Left forelimb (tissue), 1 donor: ENCODE measurements at places on chromosomes 12 and 14.

GRCh38 chr14:54866588-54866987 lies 36.0 kb downstream of the GCH1 start:
- DNase-seq: no peak

DNA sequence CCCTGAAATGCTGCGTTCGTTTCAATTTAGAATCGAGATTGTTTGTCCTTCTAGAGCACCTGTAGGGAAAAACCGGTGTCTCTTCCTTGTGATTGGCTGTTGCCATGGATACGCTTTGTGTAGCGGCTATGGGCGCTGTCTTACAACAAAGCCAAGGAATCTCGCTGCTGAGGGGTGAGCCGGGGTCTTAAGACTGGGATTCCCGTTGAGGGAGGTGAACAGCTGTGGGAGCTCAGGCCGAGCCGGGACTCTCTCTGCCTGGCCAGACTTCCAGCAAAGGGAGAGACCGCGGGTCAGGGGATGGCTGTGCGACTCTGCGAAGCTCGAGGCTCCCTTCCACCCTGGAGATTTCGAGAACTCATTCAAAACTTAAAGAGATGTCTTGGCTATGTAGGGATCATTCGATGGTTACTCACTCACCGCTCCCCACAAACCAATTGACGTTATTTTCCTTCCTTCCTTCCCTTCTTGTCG lies at the start of the genes LRRIQ1 and TSPAN19:
Gene LRRIQ1 (plus strand): TSS at position 118 of the 474 bp plus-strand sequence. CDS start 1,826 bp downstream, outside the sequence.
Gene TSPAN19 (minus strand): TSS at position 44 of the 474 bp plus-strand sequence. CDS start 6,331 bp downstream, outside the sequence.
- peak; percentile 82 for DNase-seq

DNA sequence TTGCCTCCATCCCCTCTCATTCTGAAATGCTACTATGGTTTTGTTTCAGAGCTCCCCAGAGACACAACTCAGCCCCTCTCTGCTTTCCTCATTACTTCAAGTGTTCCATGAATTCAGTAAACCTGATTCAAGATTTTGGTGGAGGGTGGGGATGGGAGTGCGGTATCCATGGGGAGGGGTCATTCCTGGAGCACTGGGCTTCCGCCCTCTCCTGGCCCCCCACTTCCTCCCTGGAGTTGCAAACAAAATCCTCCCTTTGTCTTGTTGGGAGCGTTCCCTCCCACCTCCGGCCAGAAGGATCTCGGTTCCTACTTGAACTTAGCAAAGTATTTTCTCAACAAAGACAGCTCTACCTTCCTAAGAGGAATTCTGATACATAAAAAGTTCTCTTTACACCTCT lies 71.8 kb upstream of the LTA4H start:
- no peak for DNase-seq

DNA sequence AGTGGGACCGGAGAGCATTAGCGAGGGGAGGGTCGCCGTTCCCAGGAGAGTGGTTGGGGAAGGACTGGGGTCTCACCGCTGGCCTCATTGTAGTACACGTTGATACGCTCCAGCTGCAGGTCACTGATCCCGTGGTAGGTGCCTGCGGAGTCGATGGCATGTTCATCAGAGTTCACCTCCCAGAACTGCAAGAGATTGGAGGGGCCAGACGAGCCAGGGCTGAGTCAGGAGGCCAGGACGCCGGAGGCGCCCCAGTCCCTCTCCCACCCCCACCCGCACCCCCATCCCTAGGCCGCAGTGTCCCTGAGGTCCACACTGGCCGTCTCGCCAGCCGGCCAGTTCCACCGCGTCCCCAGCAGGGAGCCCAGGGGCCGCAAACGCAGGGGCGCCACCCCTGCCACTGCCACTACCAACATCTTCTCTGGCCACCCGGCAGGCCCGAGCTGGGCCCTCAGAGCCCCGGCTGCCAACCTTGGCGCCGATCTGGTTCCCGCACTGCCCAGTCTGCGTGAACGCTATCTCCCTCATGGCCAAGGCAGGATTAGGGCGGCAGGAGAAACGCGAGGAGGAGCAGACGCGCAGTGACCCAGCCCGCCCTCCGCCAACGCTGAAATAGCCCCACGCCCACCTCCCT lies 144.2 kb downstream of the ALG10 start:
- DNase-seq: no peak

- no peak for DNase-seq
These were observed 1.1 kb downstream of the MLXIP start for GRCh38 chr12:122079532-122080081.

DNA sequence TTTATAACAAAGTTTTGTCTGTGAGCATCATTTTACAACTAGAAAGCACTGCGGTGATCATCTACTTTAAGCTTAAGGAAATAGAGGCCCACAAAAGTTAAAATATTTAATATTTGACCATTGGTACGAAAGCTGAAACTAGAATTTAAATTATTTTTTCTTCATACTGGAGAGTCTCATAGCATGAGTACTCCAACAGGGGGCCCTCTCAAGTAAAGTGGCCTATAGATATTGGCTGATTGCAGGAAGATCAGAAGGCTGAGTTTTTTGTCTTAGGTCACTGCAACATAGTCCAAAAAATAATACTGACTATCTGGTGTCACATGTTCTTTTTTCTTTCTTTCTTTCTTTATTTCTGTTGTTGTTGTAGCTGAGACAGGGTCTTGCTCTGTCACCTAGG lies 75.3 kb upstream of the ZDHHC17 start:
- no peak for DNase-seq
